ENCODE measurements at places on chromosomes 5 and 9.
A peak's percentile ranks its signal among the peaks of the same experiment; 100 is the strongest.

- no peak for DNase-seq
Observed at GRCh38 chr5:71734141-71734540, 15.1 kb downstream of the CARTPT start.

DNA sequence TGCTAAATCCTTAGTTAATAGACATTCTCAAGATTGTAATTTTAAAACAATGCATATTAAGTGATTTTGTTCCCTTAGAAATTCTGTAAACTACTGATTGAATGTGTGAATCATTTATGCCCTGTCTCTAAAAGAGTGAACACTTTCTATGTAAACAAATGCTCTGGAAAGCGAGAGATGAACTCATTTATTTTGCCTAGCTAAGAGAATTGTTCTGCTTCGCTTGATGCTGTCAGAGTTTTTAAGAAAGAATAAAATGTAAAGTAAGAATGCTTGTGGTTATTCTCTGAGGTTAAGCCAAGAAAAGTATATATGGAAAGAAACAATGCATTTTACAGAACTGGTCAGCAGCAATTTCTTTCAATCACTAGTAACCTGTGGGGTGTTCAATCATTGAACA is 347.4 kb upstream of the NUDT12 start:
- no peak for DNase-seq

GRCh38 chr5:178651046-178651810 is 24.4 kb upstream of the CLK4 start:
- no peak for DNase-seq

DNA sequence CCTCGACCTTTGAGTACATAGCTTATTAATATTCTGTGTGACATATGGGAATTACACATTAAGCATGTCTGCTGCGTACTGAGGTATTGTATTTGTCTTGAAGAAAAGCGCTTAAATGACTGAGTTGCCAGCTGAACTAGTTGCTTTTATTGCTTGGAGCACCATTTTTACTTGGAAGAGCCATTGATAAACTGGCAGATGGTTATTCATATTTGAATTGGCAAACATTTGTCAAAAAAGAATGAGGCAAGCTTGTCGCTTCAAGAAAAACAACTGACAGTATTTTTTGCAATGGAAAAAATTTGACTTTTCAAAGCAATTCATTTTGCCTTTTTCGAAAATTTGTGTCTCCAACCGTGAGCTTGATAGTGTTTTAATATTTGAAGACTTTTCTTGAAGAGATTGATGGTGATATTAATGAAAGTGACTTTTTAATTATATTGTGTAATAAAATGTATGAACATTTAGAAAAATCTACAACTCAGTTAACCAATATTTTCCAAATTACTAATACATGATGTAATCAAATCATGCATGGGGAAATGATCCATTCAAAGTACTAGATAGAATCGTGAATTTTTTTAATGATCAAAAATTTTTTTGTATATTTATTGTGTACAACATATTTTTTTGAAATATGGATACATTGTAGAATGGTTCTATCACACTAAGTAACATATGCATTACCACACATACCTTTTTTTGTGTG is 55.1 kb upstream of the CCDC152 start:
- DNase-seq, result no peak

DNA sequence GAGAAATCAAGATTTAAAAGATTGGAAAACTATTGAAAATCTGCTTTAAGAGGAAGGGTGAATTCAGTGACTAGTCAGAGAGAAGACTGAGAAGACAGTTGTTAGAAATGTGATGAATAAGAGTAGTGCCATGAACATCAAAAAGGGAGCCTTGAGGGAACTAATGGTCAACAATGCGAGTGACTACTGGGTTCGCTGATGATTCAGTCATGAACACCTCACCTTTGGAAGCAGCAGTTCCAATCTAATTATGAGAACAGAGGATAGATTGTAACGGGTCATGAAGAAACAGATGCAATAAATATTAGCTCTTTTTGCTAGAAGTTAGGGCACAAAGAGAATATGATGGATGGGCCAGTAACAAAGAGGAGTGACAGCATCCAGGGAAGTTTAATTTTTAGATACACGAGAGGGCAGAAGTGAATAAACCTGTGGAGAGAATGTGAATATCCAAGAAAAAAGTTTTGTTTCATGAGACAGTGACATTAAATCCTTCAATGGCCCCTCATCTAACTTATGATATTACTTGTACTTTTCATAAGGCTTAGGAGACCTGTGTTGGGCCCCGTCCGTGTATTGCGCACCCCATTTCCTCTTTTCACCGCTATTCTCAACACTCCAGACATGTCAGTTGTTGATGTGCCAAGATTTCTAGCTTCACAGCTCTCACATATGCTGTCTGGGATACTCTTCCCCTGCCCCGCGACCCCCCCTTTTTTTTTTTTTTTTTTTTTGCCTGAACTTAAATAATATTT is 23.5 kb upstream of the IFNE start:
- DNase-seq, result no peak

DNA sequence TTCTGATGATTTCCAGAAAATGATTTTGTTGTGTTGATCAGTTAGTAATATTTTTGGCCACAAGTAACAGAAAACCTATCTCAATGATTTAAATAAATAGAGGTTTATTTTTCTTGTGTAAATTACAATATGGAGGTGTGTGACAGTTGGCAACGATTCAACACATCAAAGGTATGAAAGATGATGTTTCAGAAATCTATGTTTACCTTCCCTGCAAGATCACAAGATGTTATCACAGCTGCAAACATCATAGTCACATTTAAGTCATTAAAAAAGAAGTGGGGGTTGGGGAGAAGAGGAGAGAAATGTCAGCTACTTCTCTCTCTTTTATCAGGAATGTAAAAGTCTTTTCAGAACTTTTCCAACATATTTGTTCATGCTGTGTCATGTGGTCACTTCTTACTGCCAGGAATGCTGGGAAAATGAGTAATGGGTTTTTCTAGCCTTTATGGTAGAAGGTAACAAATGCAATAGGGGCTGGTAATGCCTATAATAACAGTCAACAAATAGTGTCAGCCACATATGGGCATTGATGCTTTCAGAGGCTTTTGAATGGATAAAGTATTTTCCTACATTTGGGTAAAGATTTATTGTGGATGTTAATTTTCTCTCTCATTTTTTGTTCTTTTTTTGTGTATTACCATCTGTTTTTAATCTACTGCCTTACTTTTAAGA is 742.7 kb downstream of the TLE1 start:
- DNase-seq, result no peak

- DNase-seq, result no peak
Observed at GRCh38 chr9:133592731-133593409, 16.3 kb downstream of the FAM163B start.

- no peak for DNase-seq
Observed at GRCh38 chr5:5342784-5343183, 79.7 kb upstream of the ICE1 start.

DNA sequence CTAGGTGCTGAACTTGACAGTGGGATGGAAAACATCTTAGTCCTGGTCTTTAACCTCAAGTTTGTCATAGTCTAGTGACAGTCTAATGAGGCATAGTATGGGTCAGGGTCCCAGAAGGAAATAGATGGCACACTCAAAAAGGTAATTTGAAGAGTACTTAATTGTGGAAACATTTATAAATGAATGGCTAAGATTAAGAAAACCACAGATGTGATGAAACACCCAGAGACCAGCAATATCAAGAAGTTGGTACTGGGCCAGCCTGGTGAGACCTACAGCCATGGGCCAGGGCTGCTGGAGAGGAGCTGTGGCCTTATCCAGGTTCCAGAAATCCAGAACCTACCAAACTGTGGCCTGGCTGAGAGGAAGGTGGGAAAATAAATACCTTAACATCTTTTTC is 93.5 kb upstream of the ATG10 start:
- no peak for DNase-seq

GRCh38 chr9:77899679-77900354 is 131.8 kb downstream of the GNAQ start:
- no peak for DNase-seq

DNA sequence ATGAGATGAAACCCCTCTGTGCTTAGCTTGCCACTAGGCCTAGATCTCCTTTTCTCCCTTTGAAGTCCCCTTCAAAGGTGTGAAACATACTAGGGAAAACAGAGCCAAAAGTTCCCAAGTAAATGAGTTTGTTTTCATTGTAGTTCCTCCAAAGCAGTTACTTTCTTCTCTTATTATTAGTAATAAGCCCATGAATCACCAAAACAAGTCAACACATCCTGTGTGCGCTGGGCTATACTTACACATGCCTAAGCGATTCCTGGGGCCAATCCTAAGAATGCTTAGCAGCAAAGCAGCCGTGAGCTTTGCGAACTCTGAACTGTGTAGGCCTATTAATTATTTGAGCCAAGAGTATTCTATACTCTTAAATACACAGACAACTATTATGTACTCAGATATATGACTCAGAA is 7.6 kb downstream of the ENC1 start:
- no peak for DNase-seq

- no peak for DNase-seq
Observed at GRCh38 chr9:137951597-137952490, 74.3 kb downstream of the CACNA1B start.

- no peak for DNase-seq
Observed at GRCh38 chr9:2964470-2964869, 120.6 kb upstream of the PUM3 start.

GRCh38 chr5:65695162-65695755 is 26.6 kb downstream of the SGTB start:
- no peak for DNase-seq

DNA sequence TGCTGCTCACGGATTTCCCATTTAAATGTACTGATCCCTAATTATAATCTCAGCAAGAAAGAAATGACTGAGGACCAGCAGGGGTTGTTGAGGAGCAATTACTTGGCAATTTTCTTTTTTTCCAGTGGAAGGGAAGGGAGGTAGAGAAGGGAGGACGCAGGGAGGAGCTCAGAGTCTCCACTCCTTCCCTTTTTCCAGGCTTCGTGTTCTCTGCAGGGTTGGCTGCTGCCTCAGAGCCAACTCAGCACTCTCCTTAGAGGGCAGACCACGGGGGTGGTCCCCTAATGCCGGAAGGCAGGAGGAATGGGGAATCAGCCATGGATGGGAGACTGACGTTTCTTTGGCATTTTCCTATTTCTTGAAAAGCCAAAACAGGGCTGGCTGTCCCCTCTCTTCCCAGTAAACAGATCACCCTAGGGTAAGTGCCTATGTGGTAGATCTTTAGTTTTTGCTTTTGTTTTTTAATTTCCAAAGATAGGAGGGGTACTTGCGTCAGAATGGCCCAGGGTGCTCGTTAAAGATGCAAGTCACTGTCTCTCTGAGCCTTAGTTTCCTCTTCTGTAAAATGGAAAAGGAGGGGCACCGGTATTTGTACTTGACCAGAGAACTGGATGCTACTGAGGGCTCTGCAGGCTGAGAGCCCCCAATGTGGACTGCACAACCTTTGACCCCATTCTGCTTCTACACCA is 39.6 kb upstream of the LCP2 start:
- no peak for DNase-seq

DNA sequence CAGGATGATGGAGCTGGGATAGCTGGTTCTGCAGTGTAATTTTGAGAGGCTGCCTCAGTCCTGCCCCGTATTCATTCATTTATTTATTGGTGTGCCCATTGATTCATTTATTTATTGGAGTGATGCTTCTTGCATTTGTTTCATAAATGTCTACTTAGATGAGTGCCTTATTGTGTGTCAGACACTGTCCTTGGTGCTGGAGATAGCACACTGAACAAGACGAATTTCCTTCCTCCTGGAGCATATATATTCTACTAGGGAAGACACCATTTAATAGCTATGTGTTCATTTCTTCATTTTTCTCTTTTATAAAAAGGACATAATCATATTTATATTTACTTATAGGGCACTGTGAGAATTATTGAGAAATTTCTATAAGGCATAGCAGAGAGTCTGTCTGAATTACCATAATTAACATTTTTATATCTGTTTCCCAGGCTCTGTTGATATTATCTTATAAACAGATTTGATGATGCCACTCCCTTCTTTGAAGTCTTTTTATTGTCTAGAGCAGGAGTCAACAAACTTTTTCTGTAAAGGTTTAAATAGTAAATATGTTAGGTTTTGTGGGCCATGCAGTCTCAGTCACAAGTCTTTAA is 433.9 kb upstream of the ZNF608 start:
- no peak for DNase-seq

DNA sequence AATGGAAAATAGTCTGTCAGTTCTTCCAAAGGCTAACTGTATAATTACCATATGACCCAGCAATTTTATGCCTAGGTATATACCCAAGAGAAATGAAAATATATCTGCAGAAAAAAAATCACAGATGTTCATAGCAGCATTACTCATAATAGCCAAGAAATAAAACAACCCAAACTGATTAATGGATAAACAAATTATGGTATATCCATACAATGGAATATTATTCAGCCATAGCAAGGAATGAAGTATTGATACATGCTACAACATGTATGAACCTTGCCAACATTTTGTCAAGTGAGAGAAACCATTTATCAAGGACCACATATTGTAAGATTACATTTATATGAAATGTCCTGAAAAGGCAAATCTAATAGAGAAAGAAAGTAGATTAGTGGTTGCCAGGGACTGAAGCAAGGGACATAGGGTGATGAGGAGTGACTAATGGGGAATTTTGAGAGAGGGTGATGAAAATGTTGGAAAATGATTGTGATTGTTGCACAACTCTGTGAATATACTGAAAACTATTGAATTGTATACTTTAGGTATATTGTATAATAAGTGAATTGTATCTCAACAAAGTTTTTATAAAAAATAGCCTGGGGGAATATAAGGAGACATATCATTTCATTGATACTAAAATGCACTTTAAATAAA is 114.4 kb downstream of the PBX3 start:
- no peak for DNase-seq

DNA sequence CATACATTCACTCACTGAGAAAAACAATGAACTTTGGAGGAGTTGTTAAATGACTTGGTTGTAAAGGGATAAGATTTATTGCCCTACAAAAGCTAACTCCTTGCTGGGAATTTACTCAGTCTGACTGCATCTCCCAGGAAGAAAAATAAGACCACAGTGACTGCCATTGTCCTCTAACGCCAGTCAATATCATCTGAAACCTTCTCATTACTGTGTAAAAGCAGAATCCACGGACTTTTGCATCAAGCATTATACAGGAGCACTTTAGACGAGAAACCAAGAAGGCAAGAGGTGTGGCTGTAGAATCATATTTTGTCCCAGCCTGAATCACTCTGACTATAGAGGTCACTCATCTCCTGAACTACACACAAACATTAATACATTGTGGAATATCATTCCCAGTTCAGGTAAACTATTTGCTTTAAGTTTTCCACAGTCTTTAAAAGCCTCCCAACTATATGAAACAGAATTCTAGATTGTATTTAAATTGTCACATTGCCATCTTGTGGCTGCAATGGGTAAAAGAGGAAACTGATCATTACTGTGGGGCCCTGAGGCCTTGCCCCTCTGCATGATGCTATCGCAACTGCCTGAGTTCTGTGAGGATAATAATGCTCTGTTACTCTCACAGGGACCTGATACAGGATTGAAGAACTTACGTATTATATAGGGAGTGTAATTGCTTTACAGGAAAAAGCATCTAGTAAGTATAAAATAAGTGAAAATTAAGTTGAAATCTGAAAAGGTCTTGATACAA is 142.9 kb downstream of the SLCO4C1 start:
- DNase-seq, result peak; percentile 28

GRCh38 chr5:143355710-143356109 is 47.8 kb downstream of the NR3C1 start:
- DNase-seq, result no peak

All from MM.1S (cell line).